ENCODE measurements at places on chromosomes 4 and X.

- DNase-seq: no peak
Measured at GRCh38 chr4:5940470-5941203, 47.8 kb upstream of the CRMP1 start.

DNA sequence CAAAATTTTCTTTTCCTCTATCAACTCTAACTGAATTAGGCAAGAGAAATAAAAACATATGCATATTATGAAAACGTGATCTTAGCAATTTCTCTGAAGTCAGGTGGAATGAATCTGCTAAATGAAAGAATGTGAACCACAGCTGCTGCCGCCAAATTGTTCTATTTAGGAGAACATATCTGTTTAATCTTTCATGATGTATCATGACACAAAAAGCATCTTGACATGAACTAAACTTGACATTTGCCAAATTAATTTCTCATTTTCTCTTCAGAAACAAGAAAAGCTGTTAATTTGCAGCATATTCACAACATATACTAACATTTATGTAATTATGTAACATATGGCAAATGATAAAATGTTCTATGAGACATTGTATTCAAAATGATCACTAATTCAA lies 1237.9 kb downstream of the TECRL start:
- DNase-seq: no peak

GRCh38 chrX:1239681-1240142 lies 27.3 kb upstream of the CRLF2 start:
- no peak for DNase-seq

DNA sequence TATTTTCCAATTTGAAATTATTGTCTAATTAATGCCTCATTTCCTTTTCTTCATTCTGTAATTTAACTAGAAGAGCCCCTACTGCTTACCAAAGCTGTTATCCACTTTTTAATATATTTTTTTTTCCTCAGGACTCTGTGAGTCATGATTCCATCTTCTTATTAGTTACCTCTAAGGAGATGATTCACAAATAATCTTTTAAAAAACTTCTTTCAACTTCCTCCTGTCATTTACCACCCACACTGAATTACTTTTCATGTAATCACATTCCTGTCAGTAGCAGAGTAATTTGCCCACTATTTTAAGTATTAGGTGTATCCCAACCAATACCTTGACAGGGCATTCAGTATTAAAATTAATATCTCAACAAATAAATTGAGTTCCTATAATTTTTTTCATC lies 470.9 kb upstream of the ADGRL3 start:
- no peak for DNase-seq

GRCh38 chr4:88093874-88094273 lies 64.6 kb downstream of the ABCG2 start:
- no peak for DNase-seq

- DNase-seq: no peak
Measured at GRCh38 chrX:8037593-8038348, 110.6 kb upstream of the PNPLA4 start.

DNA sequence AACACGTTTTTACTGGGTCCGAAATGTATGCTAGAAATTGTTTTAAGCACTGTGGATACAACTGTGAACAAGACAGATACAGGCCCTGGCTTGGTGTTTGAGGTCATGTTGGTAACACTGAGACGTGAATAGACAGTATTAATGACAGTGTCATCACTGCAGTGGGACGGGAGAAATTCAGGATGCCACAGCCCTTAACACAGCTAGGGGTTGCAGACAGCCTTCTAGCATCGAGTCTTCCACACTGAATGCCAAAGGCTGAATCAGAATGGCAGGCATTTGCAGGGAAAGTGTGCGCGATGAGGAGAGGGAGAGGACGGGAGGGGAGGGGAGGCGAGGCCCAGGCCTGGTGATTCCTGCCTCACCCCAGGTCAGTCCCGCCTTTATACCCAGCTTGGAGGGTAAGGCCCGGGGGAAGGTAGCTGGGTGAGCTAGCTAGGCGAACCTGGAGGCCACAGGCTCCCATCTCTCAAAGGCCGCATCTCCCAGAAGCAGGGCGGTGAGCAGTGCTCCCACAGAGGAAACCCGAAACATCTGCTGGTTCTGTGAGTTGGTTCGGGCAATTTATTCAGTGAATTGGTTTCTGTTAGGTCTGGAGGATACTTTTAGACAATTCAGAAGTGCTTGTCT lies 44.1 kb upstream of the CLDN24 start:
- DNase-seq: no peak

- no peak for DNase-seq
Measured at GRCh38 chr4:142373610-142374009, 472.5 kb downstream of the INPP4B start.

GRCh38 chrX:34813618-34814017 lies 129.0 kb upstream of the FAM47B start:
- DNase-seq: no peak

DNA sequence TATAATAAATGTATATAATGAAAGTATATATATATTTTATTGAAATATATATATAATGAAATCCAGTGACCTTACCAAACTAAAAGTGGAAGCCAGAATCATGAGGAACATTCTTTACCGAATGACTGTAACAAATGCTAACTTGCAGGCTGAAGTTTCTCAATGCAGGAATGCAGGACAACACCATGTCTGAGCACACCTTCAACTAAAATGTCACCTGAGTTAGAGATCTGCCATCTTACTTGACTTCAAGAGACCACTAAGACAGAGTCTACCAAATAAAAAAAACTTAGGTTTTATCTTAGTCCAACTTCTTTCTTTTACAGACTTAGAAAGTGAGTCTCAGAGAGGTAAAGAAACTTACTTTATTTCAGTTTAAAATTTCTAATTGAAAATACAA lies 176.2 kb downstream of the FSTL5 start:
- no peak for DNase-seq

- no peak for DNase-seq
Measured at GRCh38 chrX:21155916-21156315, 218.3 kb upstream of the CNKSR2 start.

GRCh38 chr4:124065936-124066335 lies 646.6 kb downstream of the ANKRD50 start:
- no peak for DNase-seq

All from activated CD8-positive, alpha-beta memory T cell treated with anti-CD3 and anti-CD28 coated beads for 1 hour (primary cell).